ENCODE measurements at places on chromosomes 2 and 18.

GRCh38 chr18:4751523-4751922 lies 296.4 kb upstream of the DLGAP1 start:
- DNase-seq = no peak

DNA sequence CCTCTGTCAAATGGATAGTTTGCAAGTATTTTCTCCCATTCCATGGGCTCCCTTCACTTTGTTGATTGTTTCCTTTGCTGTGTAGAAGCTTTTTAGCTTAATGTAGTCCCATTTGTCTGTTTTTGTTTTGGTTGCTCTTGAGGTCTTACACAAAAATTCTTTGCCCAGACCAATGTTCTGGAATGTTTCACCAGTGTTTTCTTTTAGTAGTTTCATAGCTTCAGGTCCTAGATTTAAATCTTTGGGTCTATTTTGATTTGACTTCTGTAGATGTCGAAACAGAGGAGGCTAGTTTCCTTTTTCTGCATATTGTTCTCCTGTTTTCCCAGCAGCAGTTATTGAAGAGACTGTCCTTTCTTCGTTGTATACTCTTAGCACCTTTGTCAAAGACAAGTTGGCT lies 351.6 kb downstream of the PTPRM start:
- DNase-seq = no peak

DNA sequence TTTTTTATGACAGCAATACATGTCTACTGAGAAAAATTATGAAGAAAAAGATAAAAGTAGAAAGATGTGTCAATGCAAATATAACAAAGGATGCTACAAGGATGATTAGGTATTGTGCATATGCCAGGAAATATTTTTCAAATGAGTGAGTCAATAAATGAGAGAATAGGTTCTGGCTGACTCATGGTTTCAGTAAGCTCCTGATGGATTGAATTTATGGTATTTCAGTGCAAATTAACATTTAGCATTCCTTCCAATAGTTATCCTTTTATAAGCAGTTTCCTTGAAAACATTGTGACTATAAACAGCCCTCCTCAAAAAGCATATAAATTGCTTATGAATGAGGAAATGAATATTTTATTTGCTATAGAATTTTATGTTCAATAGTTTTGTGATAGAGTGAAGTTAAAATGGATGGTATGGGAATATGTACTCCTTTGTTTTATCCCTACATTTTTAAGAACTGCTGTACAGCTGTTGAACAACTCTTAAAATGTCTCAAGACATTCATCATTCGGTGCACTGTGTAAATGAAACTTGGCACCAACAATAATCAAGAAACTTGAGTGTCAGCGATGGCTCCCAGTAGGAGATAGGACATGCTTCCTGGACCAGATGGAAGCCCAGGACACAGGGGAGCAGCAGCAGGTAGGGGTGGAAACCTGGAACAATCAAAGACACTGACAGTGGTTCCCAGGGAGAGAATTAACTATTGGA lies 144.7 kb downstream of the PMAIP1 start:
- no peak for DNase-seq

DNA sequence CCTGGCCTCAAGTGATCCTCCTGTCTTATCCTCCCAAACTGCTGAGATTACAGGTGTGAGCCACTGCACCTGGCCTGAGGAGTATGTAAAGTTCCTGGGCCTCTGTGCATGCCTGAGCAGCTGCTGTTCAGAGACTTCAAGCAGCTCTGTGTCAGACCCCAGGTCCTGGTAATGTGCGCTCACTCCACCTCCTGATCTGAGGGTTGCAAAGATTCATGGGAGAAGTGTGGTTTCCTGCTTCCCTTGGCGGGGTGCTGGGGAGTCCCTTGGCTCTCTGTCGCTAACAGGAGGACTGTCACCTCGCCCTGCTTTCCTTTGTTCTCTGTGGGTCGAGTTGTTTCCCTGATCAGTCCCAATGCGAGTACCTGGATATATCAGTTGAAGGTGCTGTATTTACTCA lies 8.6 kb upstream of the IL36A start:
- DNase-seq = no peak

GRCh38 chr2:104826016-104826415 lies 27.9 kb upstream of the POU3F3 start:
- no peak for DNase-seq

- DNase-seq = peak; percentile 1
Measured at GRCh38 chr2:191245869-191246531, 796 bp downstream of the MYO1B start.

GRCh38 chr18:58649966-58650816 lies 21.1 kb upstream of the MALT1 start:
- DNase-seq = no peak

DNA sequence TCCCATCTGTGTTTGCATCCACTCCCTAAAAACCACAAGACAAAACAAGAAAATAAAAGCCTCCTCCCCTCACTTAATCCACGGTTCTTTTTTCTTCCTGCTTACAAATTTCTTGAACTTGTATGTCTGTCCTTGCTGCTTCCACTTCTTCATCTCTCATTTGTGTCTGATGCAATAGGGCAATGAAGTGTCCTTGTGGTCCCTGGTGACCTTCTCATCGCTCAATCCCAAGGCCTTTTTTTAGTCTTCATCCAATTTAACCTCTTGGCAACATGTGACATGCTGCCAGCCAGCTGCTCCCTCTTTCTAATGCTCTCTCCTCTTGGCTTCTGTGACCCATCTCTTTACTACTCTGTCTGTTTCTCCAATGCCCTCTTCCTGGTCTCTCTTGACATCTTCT lies 87.6 kb downstream of the SEMA4F start:
- no peak for DNase-seq

GRCh38 chr2:142942690-142943089 lies 65.2 kb downstream of the KYNU start:
- no peak for DNase-seq

DNA sequence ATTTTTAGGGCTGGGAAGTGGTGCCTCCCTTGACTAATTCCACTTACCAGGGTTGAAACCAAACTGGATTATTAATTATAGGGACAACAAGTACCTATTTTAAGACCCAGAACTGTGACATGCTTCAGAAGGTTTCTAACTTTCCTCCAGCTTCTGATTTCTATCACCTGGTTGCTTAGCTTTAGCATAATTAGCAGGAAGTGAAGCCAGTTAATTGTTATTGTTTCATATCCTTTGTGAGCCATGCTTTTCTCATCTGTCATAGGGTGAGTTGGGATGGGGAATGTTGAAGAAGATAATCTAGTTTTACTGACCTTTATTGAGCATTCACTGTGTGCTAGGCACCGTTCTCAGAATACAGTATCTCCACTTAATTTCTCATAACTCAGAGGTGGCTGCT lies 3.2 kb downstream of the YPEL5 start:
- DNase-seq = no peak

DNA sequence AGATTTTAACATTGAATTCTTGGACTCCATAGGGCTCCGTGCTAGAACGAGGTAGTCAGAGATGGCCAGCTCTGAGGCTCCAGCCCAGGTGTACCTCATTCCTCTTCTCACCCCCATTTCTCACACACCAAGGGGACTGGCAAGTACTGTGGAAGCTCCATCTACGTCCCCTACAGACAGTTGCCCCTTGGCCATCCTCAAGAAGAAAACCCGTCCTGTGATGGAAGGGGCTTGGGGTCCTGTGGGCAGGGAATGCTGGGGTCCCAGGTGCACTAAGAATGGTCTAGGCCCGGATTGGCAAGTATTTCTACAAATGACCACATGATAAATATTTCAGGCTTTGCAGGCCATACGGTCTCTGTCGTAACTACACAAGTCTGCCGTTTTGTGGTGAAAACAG lies 110.3 kb downstream of the PDCL3 start:
- no peak for DNase-seq

DNA sequence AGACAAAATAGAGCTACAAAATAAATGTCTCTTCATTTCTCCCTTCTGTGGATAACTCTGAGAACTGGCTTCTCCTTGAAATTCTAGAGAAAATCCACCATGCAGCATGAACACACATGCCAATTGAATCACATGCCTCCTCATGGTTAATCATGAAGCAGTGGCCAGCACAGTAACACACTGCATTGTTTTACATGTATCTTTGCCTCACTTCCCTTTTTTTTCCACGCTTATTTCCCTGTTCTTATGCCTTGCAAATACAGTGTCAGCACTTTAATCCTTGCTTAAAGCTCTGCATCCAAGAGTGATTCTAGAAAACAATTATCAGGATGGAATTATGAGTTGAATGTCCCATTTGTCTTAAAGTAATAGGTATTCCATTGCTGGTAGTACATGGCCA lies 50.3 kb upstream of the ZBTB7C start:
- no peak for DNase-seq

GRCh38 chr18:33914399-33914798 lies 310.3 kb downstream of the NOL4 start:
- no peak for DNase-seq

GRCh38 chr2:8821276-8822217 lies 15.9 kb downstream of the KIDINS220 start:
- no peak for DNase-seq

DNA sequence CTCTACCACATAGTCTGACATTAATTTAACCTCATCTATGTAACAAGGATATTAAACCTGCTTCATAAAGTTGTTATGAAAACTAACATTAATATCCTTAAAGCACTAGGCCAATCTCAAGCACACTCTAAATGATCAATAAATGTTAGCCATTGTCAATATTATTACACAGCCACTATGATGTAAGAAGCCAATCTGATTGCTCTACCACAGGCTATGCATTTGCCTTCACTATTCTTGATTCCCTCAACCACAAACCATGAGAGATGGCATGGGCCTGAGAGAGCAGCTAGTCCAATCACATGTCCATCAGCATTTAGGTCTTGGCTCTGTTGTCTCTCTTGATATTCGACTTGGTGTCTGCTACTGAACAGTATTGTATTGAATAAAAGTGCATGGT lies 4.2 kb downstream of the SLC25A12 start:
- no peak for DNase-seq

DNA sequence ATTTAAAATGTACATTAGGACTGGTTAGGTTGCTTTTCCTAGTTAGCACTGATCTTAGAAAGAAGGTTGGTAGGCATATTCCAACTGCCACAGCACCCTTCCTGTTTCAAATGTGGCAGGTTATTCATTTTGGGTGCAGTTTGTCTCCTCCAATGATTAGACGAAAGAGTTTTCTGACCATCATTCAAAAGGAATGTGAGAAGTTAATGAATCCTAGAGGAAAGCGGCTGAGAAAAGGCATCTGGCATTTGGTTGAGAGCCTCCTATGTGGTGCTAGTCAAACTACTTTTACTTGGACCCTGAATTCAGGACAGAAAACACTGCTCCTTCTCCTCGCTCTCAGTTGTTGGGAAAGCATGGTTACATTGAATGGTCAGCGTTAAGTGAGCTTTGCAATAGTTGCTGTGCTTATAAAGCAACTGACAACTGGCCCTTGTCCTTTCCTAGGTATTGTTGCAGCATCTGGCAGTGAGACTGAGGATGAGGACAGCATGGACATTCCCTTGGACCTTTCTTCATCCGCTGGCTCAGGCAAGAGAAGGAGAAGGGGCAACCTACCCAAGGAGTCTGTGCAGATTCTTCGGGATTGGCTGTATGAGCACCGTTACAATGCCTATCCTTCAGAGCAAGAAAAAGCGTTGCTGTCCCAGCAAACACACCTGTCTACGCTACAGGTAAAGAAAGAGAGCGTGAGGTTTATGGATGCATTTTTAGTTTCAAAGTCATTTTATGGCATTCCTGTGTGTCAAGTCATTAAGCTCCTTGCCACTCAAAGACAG lies 6.1 kb downstream of the TGIF1 start:
- DNase-seq = no peak

DNA sequence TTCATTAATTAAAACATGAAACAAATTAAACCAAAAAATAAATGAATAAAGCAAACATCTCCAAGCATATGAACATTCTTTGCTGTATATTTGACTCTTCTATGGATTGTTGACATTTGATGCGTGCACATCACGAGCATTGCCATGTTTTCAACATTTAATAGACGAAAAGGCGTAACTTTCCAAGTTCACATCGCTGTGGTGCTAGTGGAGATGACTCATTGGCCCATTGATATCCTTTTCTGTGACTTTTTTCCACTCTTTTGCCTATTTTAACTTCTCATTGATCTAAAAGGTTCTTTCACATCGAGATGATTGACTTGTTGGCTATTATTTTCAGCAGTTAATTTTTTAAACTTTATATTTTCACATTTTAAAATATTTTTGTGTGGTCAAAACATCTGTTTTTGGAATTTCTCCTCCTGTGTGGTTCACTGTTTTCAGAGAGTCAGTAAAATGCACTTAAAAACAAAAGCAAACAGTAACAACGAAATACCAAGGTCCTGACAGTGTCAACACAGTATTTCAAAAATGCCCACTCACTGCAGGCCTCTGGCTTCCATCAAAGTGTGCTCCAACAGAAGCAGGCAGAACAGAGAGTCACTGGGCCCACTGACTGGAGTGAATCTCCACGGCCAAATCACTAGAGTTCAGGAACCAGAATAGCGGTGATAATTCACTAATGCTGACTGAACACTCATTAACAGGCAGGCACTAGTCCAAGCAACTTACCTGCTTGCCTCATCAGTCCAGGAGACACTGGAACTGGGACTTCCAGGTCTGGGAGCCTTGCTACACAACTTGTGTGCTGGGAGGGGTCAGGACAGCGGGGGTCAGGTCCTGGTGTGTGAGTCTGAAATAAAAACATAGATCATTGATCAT lies 372.2 kb upstream of the SMIM21 start:
- DNase-seq = no peak

- no peak for DNase-seq
Measured at GRCh38 chr18:48771641-48772375, 179.0 kb downstream of the SMAD7 start.
